ENCODE measurements at places on chromosomes 7 and 10.

- DNase-seq: no peak
These were observed 105.5 kb downstream of the TRIM24 start for GRCh38 chr7:138565451-138566114.

- DNase-seq: no peak
These were observed 9.9 kb downstream of the CASP7 start for GRCh38 chr10:113689574-113689973.

- no peak for DNase-seq
These were observed 325.7 kb downstream of the TFEC start for GRCh38 chr7:115704884-115705283.

- DNase-seq: no peak
These were observed 6.5 kb downstream of the SGPL1 start for GRCh38 chr10:70822076-70822820.

GRCh38 chr7:86949052-86949778 is 110.2 kb downstream of the ELAPOR2 start:
- no peak for DNase-seq

- DNase-seq: no peak
These were observed 278.0 kb downstream of the CCSER2 start for GRCh38 chr10:84606428-84606827.

DNA sequence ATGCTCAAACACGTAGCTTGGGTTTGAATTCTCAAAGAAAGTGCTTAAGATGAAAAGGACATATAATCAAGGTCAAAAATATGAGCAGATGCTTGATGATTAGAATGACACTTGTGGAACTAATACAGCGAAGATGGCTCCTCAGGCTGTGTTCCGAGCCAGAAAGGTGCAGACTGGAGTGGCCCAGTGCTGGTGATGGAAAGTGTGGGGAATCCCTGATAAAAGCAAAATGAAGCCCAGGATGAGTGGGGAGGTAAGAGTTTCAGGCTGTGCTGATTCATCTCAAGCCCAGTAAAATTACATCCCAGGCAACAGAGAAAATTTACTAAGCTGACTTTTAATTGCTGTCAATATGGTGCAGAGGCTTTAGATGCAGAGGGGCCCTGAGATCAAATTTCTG is 77.8 kb upstream of the IKZF1 start:
- DNase-seq: no peak

DNA sequence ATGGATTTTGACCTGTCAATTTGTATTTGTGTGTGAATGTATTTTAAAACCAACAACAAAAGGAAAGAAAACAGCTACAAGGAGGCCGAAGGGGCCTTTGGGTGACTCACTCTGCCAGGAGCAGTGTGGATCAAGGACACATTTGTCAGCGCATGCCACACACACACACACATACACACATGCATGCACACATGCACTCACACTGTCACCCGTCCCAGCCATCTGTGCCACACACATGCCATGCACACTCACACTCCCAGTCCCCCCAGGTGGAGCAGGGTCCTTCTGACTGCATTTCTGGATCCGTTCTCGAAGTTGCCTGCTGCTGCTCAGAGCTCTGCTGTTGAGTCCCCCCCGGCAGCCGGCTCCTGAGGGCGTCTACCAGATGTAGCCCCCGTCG is 26.0 kb downstream of the SPOCK2 start:
- no peak for DNase-seq

GRCh38 chr10:33005322-33006301 is 47.6 kb upstream of the ITGB1 start:
- DNase-seq: peak; percentile 91

GRCh38 chr10:29957907-29958331 is 101.5 kb downstream of the JCAD start:
- DNase-seq: peak; percentile 36

- DNase-seq: no peak
These were observed 213.0 kb downstream of the TCERG1L start for GRCh38 chr10:131098416-131098952.

- no peak for DNase-seq
These were observed 52.2 kb downstream of the C10orf120 start for GRCh38 chr10:122647383-122647968.

DNA sequence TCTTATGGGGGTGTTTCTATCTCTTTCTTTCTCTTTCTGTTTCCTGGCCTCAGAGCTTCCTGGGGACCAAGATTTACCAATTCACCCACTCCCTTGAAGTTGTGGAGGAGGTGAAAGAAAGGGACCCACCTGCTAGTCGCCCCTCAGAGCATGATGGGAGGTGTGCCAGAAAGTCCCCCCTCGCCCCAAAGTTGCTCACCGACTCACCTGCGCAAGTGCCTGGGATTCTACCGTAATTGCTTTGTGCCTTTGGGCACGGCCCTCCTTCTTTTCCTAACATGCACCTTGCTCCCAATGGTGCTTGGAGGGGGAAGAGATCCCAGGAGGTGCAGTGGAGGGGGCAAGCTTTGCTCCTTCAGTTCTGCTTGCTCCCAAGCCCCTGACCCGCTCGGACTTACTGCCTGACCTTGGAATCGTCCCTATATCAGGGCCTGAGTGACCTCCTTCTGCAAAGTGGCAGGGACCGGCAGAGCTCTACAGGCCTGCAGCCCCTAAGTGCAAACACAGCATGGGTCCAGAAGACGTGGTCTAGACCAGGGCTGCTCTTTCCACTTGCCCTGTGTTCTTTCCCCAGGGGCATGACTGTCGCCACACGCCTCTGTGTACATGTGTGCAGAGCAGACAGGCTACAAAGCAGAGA is 12.2 kb downstream of the AQP1 start:
- no peak for DNase-seq

DNA sequence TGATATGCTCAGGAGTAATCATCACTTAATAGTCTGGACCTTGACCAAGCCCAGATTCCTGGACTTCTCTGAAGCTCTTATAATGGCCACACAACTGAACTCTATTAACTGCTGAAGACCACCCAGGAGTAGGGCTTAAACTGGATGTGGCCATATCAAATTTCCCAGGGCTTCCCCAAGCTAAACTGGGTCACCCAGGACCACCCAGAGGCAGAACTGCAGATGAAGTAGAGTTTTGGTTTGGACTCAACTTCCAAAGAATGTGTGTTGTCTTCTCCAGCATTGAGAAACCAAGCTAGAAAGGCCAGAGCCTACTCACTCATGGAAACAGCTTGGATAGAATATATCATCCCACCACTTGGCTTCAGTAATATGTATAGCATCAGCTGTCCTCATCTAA is 358.2 kb upstream of the MEOX2 start:
- no peak for DNase-seq

DNA sequence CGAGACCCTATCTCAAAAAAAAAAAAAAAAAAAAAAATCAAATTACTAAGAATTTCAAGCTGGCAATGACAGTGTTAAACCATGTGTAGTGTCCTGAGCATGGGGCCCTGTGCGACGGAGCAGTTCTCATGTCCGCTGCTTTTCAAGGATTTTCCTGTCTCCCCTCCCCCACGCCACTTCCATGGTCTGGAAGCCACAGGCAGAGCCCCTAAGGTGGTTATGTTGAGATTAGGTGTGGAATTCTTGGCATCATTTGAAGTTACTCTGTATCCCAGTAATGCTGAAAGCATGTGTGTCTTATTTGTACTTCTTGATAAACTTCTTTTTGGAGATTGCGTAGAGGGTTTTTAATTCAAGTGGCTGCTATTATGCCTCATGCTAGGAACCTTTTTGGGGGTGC is 65.2 kb downstream of the PFKFB3 start:
- DNase-seq: no peak

DNA sequence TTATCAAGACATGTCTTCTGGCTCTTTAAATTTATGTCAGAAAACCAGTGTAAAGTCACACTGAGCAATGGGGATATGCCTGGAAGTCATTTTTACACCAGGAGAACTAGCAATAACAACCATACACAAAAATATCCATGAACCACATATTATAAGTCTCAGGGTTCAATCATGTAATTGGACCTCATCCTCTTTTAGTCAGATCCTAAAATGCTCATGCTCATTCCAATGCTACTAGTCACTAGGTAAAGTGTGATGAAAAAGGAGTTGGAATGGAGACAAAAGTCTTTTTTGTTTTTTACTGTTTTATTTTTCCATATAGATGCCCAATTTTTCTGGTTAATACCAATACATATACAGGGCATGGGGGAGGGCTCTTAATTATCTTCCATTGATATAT is 306.1 kb downstream of the DGKB start:
- peak; percentile 43 for DNase-seq

DNA sequence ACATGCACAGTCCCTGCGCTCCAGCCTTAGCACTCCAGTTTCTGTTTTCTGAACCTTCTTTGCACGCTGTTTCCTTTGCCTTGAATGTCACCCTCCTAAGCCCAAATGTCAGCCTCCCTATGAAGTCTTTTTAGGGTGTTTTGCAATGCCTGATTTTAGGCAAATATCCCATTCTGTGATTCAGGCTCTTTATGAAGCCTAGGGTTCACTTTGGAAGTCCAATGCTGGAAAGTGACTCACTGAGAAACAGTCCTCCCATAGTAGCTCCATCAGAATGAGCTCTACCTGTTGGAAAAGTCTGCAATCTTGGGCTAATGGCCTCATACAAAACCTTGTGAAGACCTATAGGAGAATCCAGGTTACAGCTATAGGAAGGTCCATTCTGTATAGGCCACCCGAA is 5.3 kb downstream of the LAMB4 start:
- DNase-seq: peak; percentile 24

GRCh38 chr7:611281-611810 is 91.7 kb upstream of the PDGFA start:
- no peak for DNase-seq

GRCh38 chr7:28298870-28299518 is 113.3 kb upstream of the CREB5 start:
- DNase-seq: peak; percentile 74

- no peak for DNase-seq
These were observed 98.3 kb downstream of the COL13A1 start for GRCh38 chr10:69899727-69900595.

- DNase-seq: peak; percentile 18
These were observed 109.2 kb downstream of the DPY19L1 start for GRCh38 chr7:34928052-34928451.

- no peak for DNase-seq
These were observed 15.7 kb upstream of the PFKP start for GRCh38 chr10:3051692-3052091.

DNA sequence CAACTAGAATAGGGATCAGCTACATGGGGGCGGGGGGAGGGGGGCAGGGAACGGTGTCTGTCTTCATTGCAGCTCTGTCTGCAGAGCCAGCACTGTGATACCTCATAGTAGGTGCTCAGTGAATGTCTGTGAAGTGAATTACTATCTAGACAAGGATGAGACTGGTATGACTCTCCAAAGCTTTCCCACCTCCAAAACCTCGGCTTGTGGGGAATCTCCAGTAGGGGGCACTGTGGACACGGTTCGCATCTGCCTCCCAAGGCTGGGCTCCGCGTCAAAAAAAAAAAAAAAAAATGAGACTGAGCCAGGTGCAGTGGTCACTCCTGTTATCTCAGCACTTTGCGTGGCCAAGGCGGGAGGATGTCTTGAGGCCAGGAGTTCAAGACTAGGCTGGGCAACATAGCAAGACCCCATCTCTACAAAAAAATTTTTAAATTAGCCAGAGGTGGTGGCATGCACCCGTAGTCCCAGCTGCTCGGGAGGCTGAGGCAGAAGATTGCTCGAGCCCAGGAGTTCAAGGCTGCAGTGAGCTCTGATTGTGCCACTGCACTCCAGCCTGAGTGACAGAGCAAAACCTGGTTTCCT is 9.6 kb downstream of the TRIM56 start:
- peak; percentile 75 for DNase-seq

DNA sequence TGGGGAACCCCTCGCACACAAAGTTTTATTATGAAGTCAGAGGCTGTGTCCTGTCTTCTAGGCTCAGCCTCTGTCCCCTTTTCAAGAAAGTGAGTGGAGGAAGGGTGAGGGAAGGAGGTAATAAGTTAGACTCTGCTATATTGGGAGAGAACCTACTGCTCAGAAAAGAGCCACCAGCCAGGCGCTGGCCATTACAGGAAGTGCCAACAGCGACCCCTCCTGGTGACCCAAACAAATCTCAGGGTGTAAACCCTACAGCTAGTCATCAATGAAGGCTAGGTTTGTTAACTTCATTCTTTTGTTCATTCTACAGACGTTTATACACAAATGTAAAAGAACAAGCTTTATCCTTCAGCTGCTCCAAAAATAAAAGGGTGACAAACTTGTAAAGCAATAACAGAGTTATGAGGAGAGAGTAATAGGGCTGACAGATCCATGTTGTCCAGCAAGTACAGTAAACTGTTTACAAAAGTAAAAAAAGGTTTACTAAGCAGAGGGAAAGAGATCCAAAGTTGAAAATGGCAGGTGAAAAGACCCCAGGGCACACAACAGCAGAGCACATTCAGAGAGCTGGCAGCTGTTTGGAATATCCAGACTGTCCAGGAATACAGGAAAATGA is 82.7 kb downstream of the FAM204A start:
- peak; percentile 59 for DNase-seq

GRCh38 chr7:128166603-128167041 is 74.5 kb upstream of the LEP start:
- peak; percentile 64 for DNase-seq

DNA sequence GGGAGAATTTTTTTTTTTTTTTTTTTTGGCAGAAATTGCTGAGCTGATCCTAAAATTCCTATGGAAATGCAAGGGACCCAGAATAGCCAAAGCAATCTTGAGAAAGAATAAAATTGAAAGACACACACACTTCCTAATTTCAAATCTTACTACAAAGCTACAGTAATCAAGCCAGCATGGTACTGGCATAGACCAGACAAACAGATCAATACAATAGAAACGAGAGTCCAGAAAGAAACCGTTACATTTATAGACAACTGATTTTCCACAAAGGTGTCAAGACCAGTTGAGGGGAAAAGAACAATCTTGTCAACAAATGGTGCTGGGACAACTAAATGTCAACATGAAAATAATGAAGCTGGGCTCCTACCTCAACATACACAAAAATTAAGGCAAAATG is 34.5 kb downstream of the LARP4B start:
- no peak for DNase-seq

GRCh38 chr7:129607471-129608120 is 3.9 kb upstream of the NRF1 start:
- DNase-seq: peak; percentile 74

GRCh38 chr10:123619067-123619855 is 46.9 kb upstream of the GPR26 start:
- no peak for DNase-seq

- DNase-seq: no peak
These were observed 174.3 kb downstream of the TCERG1L start for GRCh38 chr10:131137223-131137622.

DNA sequence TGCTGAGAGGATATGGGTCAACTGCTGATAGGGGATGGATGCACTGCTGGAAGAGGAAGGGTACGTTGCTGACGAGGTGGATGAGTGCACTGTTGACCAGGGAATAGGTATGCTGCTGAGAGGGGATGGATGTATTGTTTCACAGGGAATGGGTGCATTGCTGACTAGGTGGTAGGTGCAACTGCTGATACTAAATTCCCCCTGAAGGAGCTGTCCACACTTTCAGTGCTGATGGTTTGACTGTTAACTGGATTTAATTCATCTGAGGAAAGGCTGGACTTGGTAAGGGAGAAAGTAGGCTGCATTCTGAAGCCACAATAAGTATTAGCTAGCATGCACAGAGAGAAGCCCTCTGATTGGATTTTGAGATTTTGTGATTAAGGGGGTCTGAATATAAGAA is 1196.8 kb upstream of the PHF14 start:
- DNase-seq: no peak

GRCh38 chr7:81025360-81025759 is 106.5 kb upstream of the SEMA3C start:
- no peak for DNase-seq
